ENCODE measurements at places on chromosomes 2 and 18.

DNA sequence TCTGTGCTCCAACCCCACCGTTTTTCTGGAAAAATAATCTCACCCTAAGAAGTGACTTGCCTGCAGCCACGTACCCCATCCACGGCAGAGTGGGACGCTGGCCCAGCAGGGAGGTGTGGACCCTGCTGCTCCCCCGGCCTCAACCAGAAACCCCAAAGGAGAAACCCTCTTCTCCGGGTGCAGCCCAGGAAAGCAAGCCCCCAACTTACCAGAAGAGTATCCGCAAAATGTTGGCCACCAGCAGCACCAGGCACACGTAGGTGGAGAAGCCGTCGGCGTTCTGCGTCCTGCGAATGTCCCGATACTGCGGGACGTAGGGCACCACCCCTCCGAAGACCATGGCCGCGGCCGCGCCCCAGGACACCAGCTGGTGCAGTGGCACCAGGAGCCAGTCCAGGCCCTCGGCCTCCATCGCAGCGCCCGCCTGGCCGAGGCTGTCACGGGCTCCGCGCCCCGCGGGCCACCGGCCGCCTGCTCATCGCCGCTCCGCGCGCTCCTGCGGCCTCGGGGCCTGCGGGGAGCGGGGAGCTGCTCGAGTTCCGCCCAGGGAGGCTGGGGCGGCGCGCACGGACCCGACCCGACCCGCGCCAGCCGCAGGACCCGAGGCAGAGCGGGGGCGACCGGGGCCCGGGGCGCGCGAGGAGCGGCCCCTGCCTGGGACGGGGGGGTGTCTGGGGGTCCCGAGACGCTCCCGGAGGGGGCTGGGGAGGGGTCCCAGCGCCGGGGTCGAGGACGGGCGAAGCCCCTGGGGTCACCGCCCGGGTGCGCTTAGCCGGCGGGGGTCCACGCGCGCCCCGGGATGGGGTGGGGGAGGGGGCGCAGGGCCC lies 725 bp downstream of the SLC66A2 start:
- no peak for DNase-seq

- DNase-seq: no peak
Measured at GRCh38 chr2:62586981-62587380, 81.0 kb upstream of the TMEM17 start.

- no peak for DNase-seq
Measured at GRCh38 chr18:67639872-67640271, 123.4 kb upstream of the DSEL start.

DNA sequence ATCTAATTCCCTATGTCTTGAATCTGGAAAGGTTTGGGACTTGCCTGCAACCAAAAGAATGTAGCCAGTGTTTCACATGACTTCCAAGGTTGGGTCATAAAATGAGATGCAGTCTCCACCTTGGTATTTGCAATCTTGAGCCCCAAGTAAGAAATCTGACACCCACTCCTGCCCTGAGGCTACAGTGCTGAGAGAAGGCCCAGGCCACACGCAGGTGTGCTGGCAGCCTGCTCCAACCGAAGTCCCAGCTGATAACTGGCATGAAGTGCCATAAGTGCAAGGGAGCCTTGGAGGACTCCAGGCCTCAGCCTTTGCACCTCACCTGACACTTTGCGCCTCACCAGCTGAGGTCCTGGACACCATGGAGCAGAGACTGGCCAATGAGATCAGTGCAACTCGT lies 182.7 kb downstream of the ANAPC1 start:
- DNase-seq: no peak

DNA sequence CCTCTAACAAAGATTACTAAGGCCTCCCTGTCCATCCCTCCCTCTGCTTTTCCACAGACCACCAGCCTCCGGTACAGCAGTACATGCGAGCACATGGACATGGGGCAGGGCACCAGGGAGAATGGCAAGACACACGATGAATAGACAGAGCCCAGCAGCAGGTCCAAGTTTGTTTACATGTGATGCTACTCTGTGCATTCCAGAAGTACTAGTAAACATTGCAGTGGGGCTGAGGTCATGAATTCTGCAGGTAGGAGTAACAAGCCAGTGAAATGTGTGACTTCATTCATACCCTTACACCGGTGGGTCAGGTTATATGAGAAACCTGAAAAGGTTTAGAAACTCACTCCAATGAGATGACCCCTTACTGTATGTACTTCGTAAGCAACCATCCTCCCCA lies 205.7 kb downstream of the BCL11A start:
- no peak for DNase-seq

DNA sequence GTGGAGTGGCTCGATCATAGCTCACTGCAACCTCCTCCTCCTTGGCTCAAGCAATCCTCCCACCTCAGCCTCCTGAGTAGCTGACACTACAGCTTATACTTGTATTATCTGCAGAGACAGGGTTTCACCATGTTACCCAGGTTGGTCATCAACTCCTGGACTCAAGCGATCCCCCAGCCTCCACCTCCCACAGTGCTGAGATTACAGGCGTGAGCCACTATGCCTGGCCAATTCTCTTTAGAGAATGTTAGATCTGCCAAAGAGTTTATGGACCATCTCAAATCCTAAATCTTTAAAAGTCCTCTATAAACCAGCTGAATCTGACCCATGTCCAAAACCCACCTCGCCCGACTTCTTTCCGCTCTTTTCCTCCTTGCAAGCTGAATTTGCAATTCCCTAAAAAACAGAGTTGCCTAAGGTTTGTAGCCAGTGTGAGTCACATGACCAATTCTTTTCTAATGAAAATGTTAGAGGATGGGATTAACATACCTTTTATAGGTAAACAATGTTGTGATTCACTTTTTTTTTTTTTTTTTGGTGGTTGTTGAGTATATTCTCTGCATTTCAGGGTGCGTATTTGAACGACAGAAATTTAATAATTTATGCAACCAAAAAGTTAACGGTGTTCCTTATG lies 2.4 kb upstream of the PMAIP1 start:
- DNase-seq: no peak

DNA sequence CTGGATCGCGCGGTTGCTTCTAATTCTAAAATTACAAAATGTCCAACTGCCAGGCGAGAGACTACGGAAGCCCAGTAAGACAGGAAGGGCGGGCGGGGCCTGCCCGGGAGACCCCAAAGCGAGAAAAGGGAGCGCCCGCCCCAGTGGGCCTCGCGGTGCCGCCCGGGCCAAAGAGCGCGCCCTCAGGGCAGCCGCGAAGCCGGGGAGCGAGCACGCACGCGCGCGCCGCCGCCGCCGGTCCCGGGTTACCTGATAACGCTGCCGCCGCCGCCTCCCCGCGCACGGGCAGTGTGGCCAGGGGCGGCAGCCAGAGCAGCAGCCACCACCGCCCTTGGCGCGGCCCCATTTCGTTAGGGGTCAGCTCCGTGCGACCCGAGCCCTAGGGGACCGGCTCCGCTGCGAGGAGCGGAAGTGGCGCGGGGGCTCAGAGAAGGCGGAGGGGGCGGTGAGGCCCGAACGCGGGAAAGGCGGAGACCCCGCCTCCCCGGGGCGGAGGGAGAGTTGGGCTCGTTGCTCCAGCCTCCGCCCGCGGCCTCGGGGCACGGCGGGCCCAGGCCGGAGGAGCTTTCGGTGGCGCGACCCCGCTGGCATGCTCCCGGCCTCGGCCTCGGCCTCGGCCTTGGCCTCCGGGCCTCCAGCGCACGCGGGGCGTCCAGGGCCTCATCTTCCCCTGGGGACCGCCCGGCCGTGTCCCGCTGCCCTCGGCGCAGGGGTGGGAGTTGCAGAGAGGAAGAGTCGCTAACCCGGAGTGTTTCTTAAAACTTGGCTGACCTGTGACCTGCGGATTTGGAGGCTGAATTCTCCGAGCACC lies at the start of gene NEMP2:
Gene NEMP2, minus strand, starts transcription at position 413 of the 811 bp plus-strand sequence. Its CDS starts 67 bp downstream, at position 346.
- no peak for DNase-seq

DNA sequence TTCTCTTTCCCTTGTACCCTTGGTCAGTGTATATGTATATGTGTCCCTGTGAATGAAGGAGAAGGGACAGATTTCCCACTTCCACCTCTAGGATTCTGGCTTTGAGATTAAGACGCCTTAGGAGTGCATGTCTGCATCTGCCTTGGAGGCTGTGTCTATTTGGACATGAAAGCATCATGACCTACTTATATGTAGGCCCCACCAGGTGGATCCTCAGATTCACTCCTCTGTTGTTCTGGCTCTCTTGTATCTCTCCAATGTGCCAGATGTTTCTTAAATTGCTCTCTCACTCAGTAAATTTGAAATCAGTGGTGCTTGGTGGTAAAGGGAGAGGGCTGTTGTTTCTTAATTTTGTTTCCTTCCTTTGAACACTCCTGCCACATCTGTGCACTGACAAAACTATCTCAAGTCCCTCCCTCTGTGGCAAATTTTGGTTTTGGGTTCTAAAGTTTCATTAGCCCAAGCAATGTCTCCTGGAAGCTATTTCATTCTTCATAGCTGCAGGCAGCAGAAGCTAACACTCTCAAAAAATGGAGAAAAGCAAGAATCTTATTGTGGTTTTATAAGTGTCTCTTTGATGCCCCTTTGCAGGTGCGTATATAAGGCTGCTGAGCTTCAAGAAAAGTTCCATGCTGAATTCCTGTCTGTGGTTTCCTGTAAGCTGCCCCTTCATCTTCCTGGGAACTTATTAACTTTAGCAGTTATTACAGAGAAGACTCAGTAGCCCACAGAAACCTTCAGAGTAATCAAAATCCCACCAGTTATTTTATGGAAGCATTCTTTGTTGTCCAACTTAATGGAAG lies 179.7 kb upstream of the SETBP1 start:
- DNase-seq: no peak

DNA sequence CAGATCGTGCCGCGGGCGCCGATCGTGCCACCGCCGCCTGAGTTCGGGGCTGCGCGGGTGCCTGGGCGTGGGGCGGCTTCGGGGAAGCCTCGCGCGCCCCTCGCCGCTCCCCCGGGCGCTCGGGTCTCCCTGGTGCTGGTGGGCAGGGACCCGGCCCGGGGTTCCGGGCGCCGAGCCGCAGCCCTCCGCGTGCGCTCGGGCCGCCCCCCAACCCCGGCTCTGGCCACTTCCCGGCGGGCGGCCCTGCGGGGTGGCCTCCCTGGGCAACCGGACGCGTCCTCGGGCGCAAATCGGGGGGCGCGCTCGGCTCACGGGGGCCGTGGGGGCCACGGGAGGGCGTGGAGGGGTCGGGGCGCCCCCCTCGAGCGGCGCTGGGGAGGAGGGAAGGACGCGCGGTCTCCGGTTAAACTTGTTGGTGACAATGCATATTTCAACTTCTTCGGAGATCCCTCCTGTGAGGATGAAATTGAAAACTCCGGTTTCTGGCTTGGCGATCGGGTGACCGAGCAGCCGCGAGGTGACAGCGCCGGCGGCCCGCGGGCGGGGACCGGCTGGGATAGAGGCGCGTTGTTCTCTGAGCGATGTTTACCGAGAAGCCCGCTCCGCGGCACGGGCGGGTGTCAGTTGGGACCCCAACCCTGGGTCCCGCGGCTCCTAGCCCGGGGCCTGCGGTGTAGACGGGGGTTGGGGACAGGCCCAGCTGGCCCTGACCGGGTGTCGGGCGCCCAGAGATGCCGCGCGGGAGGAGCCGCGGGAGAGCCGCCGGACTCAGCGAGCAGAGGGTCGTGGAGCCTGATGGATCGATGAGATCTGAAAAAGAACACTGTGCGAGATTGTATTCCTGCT lies 676 bp downstream of the SH3BP4 start:
- no peak for DNase-seq

GRCh38 chr2:184597571-184597991 lies 748 bp upstream of the ZNF804A start:
- DNase-seq: peak; percentile 26

DNA sequence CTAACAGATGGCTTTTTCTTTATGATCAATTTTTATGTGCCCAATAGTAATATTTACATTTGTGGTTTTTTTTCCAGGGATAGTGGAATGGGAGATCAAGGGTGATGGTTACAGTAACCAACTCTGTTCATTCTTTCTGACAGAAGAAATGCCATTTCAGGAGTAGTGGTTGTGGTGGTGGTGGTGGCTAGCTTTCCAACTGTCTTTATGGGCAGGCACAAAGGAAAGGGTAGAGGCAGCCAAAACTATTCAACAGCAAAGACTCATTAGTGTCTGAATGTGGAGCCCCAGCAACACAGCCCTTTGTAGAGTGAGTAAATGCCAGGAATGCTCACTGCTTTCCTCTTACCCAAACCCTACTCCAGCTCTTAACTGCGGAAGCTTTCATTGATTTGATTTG lies 227.7 kb downstream of the RND3 start:
- DNase-seq: no peak

GRCh38 chr2:11621410-11621809 lies 48.6 kb downstream of the NTSR2 start:
- DNase-seq: no peak

GRCh38 chr2:235515821-235516220 lies 22.0 kb downstream of the AGAP1 start:
- no peak for DNase-seq

Data from right renal cortex interstitium (tissue), 3 donors.